Natural killer cell treated with Interleukin-12 subunit alpha and Interleukin-12 subunit beta and Interleukin-15 and Interleukin-18, amount 100 ng/mL, for 72 hours (primary cell): ENCODE measurements at places on chromosomes 7 and 10. TPM values are rescaled to one million over a fixed set of nuclear protein-coding genes. Genes with fewer than 3 reads are reported as not detected.

Gene FAM237B
- not detected for total RNA-seq

Gene MOGAT3
- not detected for total RNA-seq

Gene DNA2
- total RNA-seq, result 69.0 TPM

Gene CRYGN
- not detected for total RNA-seq

Gene CCDC146
- 3.4 TPM for total RNA-seq

Gene POMZP3
- 12.9 TPM for total RNA-seq

Gene C7orf33
- total RNA-seq, result not detected

Gene ADRA2A
- total RNA-seq, result not detected

GRCh38 chr10:109978481-109978880 is 29.3 kb upstream of the ADD3 start:
- no peak for DNase-seq

DNA sequence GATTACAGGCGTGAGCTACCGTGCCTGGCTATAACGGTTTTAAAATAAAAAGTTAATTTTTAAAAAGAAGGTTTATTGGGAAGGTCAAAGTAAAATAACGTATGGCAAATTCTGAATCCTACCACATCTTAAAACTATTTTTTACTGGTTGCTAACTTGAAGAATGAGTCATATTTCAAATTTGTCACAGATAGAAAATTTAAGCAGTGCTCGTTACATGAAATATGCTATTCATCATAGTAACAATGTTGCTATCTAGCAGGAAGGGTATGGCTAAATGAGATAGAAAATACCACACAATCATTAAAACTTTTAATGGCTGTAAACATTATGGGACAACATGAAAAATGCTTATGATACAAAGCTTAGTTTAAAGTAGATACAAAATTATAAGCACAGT is 500.5 kb downstream of the PHTF2 start:
- no peak for DNase-seq

- no peak for DNase-seq
Measured at GRCh38 chr7:55086413-55087201, 67.8 kb downstream of the EGFR start.

DNA sequence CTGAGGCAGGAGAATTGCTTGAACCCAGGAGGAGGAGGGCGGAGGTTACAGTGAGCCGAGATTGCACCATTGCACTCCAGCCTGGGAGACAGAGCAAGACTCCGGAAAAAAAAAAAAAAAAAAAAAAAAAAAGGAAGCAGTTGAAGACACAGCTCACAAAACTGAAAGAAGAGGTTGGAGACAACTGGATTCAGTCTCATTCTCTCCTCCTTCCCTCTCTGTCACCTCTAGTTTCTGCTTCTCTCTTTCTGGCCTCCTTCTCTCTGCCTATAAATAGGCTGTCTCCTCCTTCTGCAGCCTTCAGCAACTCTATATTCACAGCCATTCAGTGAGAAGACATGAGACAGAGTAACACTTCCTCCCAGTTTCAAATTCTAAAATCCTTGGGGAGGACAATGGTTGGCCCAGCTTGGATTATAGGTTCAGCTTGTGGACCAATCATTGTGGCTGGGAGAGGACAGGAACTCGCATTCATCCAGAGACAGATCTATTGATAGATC is 125.6 kb upstream of the HABP2 start:
- no peak for DNase-seq

DNA sequence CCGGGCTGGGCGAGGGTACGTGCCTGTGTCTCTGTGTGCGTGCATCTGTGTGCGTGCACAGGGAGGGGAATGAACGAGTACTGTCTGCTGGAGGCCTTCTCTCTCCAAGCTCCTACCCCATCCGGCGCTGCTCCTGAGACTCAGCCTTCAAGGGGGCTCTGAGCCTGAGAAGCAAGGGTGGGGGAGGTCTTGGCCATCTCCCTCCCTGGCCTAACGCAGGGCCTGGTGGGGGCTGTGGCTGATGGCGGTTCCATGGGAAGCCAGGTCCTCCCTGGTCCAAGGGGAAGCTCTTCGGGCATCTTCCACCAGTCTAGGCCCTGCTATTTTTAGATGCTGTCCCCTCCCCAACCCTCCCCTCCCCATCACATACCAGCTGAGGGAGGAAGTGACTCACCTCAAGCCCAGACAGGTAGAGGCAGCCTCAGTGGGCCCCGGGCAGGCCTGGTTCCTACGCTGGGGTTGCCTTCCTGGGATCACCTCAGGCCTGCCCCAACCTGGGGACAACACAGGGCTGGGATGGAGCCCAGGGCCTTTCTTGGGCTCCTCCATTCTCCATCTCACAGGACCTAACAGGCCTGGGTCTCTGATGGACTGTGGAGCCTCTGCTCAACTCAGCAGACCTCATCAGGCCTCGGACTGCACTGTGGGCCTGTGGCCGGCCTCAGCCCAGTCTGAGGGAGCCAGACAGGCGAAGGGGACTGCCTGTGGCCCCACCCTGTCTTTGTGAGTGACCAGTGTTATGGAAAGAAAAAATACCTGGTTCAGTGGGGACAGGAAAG is 32.2 kb downstream of the DNAJB12 start:
- DNase-seq, result no peak

DNA sequence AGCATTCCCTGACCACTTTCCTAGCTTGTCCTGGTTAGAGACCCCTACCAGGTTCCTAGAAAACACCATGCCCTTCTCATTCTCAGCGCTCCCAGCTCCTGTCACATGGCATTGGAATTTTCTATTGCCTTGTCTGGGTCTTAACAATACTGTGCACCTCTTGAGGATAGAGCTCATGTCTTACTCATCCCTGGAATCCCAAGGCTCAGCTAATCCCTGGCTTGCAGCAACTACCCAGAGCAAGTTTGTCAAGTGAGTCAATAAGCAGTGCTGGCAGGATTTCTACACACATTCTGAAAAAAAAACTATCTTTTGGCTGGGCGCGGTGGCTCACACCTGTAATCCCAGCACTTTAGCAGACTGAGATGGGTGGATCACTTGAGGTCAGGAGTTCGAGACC is 11.7 kb upstream of the PRDX3 start:
- no peak for DNase-seq

- no peak for DNase-seq
Measured at GRCh38 chr10:8992009-8992408, 937.5 kb downstream of the GATA3 start.

DNA sequence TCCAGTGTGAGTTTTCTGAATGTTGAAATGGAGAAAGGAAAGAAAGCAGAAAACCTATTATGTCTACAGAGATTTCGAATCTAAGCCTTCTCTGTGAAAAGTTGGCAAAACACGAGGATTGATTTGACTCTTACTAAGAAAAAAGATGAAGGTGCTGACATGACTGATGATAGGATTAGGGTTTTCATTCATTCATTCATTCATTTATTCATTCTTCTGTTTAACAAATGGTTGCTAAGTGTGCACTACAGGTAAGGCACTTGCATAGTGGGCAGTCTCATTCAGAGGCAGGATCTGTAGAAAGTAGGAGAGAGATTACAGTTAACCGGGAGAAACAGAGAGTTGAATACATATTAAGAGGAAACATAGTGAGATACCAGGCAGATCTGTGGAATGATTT is 137.1 kb downstream of the ZNF365 start:
- DNase-seq, result no peak

- DNase-seq, result no peak
Measured at GRCh38 chr7:78071491-78072200, 273.1 kb downstream of the PHTF2 start.

- no peak for DNase-seq
Measured at GRCh38 chr7:101171442-101171837, 6.1 kb upstream of the VGF start.

DNA sequence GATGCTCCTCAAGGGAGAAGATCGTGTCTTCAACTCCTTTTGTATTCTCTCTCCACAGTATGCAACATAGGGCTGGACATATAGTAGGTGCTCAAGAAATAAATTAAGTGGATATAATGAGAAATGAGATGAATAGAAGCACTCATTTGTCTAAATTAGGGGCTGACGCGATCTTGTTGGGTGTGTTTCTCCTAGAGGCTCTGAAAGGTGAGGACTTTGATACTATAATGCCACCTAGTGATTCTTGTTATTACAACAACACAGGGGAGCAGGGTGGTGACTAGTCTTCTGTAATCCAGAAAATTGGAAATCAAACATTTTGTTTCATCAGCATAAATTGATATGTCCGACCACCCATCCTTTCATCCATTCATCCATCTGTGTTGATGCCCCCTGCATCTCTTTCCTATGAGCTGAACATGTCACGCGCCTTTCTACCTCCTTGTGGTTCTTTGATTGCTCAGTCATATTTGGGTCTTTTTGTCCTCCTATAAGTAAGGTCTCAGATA is 3.5 kb upstream of the CFAP58 start:
- DNase-seq, result no peak

- no peak for DNase-seq
Measured at GRCh38 chr10:132957131-132957530, 14.8 kb upstream of the CFAP46 start.

DNA sequence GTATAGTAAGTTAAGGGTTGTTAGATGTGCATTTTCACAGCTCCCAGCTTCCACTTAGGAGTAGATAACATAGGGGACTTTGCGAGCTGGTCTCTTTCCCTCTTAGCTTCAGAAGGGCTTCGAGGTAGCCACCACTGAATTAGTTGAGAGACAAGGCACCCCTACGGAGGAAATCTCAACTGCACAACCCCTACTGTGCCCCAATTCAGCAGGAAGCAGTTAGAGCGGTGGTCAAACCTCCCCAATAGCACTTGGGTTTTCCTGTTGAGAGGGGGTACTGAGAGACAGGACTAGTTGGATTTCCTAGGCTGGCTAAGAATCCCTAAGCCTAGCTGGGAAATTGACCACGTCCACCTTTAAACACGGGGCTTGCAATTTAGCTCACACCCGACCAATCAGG is 1.1 kb upstream of the HERPUD2 start:
- no peak for DNase-seq
